ENCODE measurements at places on chromosomes 13 and 19. TPM values are rescaled to one million over a fixed set of nuclear protein-coding genes. Genes with fewer than 3 reads are reported as not detected.

Gene KIR2DL3
- polyA plus RNA-seq = not detected

Gene CLEC17A
- not detected for polyA plus RNA-seq

Gene ZNF43
- 1.8 TPM for polyA plus RNA-seq

Gene CD209
- not detected for polyA plus RNA-seq

Gene GRIN3B
- 0.32 TPM for polyA plus RNA-seq

Gene ERICH6B
- not detected for polyA plus RNA-seq

Gene ZNF613
- polyA plus RNA-seq = 6.6 TPM

Gene DIRAS1
- polyA plus RNA-seq = 11.1 TPM

Gene LRRC25
- polyA plus RNA-seq = not detected

- no peak for DNase-seq
Measured at GRCh38 chr19:15101479-15102082, 5.6 kb upstream of the SYDE1 start.

- no peak for DNase-seq
Measured at GRCh38 chr13:107374038-107374437, 806.1 kb upstream of the ARGLU1 start.

- no peak for DNase-seq
Measured at GRCh38 chr13:89205856-89206520, 1534.8 kb downstream of the SLITRK5 start.

DNA sequence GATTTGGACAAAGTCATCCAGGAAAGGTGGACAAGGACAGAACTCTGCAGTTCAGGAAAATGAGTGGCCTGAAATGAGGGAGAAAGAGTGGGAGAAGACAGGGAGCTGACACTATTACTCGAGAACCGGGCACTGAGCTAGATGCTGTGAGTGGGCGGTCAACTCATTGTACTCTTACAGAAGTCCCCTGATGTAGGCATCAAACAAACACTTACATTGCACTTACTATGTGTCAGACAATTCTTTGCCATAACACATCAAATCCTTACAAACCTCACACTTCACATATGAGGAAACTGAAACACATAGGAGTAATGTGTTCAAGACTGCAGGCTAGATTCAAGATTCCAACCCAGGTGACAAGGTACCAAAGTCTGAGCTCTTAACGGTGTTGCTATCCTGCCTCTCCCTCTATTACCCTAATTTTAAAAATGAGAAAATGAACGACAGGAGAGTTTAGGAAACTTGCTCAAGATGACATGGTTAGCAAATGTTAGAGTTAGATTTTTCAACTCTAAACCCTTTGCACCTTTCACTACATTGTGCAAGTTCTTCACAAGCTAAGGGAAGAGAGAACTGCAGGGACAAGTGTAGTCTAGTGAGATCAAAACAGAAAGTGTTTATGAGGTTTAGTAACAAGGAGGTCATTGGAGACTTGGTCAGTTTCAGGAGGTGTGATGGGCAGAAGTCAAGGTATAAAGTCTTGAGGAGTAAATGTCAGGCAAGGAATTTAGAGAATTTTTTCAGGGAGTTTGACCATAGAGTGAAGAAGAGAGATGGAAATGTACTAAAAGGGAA is 4.9 kb upstream of the MEDAG start:
- no peak for DNase-seq

GRCh38 chr13:100854006-100854405 is 179.4 kb upstream of the TMTC4 start:
- no peak for DNase-seq

DNA sequence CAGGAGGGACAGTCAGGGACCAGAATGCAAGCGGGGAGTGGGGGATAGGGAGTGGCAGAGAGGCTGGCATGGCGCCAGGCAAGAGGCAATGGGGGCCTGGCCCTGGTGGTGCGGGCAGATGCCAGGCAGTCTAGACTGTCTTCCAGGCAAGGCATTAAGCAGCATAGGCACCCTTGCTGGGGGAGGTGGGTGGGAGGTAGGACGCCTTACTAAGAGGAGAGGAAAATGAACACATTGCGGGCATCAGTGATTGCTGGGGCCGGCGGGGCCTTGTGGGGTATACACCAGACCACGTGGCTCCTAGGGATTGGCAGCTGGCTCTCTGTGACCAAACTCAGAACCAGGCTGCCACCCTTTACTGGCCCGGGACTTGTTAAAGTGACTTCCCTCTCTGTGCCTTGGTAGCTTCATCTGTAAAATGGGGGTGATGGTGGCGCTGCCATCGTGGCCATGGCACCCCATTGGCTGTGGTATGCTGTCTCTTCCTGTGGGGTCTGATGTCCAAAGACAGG is 46.0 kb downstream of the DNM2 start:
- no peak for DNase-seq

- no peak for DNase-seq
Measured at GRCh38 chr13:75399168-75399878, 82.6 kb downstream of the TBC1D4 start.

DNA sequence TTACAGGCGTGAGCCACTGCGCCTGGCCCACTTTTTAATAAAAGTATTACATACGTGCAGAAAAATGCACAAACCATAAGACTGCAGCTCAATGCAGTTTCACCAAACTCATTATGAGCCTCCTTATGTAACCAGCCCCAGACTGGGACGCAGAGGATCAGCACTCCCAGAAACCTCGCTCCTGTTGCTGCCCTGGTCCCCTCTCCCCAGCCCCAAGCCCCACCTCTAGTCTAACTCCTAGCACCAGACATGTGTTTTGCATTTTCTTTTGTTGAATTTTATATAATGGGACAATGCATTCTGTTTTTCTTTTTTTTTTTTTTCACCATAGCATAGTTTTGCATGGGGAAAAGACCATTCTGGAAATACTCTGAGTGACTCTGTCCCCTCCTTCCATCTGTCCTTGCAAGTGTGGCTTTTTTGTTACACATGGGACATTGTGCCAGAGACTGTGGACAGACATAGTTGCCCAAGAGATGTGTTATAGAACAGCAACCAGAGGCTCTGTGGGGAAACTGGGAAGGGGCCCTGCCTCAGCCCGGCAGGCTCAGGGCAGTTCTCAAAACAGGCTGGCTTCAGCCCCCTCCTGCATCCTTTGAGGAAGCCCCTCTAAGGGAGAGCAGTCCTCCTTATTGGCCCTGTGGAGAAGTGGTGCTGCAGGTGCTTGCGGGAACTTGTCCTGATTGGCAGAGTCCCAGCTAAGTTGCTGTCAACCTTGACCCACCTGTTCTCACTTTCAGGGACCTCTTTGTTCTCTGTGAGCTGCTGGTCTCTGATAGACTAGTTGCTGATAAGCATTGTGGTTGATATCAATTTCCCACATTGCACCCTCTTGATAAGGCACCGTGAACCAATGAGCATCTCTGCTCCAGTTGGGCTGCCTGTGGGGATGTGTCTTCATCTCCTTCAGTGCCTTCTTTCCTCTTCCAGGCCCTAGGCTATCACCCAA is 13.8 kb upstream of the OLFM4 start:
- DNase-seq = no peak

- no peak for DNase-seq
Measured at GRCh38 chr13:51805313-51805712, 1.4 kb upstream of the DHRS12 start.

DNA sequence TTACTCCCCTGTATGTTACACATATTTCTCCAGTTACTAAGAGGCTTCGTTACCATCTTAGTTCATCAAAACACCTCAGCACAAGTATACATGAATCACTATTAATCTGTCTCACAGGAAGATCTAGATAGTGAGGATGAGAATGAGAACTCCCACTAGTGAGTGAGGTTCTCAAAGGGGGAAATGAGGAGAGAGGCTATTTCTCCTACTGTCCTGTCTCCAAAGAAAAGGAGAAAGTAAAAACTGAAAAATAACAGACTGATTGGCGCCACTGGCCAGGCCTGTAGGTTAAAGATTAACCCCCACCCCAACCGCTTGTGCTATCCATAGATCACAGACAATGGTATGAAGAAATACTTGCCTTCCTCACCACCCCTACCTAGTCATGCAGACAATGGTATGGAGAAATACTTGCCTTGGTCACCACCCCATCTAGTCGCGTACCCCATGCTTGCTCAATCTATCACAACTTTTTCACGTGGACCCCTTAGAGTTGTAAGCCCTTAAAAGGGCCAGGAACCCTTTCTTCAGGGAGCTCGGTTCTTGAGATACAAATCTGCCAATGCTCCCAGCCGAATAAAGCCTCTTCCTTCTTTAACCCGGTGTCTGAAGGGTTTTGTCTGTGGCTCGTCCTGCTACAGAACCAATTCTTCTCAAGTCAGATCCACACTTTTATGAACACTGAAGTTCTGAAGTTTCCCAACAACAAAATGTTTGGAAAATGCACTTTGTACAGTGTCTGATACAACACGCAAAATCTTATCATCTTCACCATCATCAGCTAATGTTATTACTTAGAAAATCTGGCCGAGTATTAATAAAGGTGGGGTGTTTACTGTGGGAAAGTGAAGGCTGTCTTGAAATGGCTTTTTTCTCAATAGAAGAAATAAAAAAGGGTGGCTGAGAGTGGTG is 598.1 kb downstream of the UQCRFS1 start:
- no peak for DNase-seq

DNA sequence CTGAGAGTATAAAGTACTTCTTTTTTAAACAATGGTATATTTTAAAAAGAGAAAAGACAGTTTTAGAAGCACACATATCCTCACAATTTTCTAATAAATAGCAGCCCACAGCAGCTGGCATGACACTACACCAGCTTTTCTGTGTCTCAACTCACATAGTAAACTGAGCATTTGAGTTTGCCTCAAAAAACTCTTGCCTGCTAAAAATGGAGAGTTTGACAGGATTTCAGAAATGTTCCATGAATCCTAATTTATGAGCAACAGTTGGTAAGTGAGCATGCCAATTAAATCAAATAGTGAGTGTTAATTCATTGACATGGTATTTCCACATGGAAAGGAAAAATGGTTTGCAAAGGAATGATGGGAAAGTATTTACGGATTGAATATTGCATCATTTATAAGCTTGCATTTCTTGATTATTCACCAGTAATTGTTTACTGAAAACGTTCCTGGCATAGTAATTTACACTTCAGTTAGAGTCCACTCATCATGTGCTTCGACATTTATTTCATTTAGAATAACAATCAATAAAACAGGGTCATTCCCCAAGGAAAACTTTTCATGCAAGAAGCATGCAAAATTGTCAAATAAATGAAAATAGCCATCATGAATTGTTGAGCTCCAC is 323.0 kb downstream of the EFNB2 start:
- peak; percentile 39 for DNase-seq

- DNase-seq = no peak
Measured at GRCh38 chr13:19890030-19890429, 26.6 kb upstream of the ZMYM5 start.

GRCh38 chr19:45403272-45403671 is 1.6 kb downstream of the PPP1R13L start:
- no peak for DNase-seq

DNA sequence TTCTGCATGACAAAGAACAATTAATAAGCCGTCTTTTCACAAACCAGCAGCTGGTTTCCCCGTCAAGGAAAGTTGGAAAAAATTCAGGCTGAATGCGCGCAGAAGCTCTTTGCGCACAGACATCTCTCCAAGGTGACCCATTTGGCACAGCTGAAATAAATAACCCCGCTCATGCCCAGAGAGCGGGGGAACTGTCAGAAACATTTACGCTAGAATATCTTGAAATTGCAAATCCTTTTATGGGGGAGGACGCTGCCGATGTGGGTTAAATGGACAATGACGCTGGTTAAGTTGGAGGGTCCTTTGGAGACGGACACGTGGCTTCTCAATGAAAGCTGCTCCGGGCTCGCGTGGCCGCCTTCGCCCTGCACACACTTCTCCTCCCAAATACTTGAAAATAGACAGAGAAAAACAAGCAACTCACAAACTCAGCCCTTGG is 30.6 kb downstream of the GSX1 start:
- no peak for DNase-seq

DNA sequence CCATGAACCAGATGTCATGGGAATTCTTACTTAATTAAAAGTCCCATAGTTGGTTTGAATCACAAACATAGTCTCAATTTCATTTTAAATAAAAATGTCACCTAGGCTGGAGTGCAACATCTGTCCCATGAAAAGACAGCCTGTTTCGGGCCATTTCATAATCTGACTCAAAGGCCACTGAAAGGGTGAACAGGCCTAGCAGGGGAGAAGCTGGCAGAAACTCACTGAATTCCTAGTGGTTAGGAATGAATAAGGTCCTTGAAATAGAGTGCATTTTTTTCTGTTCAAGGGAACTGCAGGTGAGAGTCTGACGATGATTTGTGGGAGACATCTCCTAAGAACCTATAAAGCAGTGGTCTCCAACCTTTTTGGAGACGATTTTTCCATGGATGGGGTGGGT is 44.0 kb upstream of the PCCA start:
- DNase-seq = no peak

GRCh38 chr13:48580185-48580803 is 47.4 kb upstream of the RCBTB2 start:
- peak; percentile 19 for DNase-seq

GRCh38 chr13:35252536-35253205 is 223.8 kb downstream of the MAB21L1 start:
- DNase-seq = no peak

- no peak for DNase-seq
Measured at GRCh38 chr19:55145232-55145631, 3.8 kb downstream of the TNNT1 start.

GRCh38 chr13:99805361-99805760 is 166.2 kb downstream of the ZIC5 start:
- DNase-seq = no peak

DNA sequence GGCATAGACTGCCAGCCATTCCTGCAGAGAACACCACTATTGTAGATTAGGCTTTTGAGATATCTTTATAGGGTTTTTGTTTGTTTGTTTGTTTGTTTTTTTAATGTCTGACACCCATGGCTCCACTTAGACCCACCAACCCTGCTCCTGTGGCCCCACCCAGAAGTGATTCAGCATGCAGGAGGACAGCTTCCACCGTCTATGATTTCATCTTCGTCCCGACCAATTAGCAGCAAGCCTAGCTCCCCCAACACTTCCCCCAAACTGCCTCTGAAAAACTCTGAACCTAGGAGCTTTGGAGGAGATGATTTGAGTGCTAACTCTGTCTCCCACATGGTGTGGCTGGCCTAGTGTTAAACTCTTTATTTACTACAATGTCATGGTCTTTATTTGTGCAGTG is 108.3 kb upstream of the RXFP2 start:
- no peak for DNase-seq

GRCh38 chr13:114313061-114313860 is 1.0 kb upstream of the CHAMP1 start:
- DNase-seq = no peak

DNA sequence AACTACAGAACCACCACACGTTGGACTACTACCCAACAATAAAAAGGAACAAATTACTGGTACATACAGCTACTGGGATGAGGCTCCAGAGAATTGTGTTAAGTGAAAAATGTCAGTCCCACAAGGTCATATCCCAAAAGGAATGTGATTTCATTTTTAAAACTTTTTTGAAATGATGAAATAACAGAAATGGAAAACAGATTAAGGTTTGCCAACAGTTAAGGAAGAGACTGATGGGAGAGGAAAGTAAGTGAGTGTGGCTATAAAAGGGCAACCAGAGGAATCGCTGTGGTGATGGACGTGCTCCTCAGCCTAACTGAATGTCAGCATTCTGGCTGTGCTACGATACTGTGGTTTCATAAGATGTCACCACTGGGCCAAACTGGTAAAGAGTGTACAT is 512.8 kb downstream of the UQCRFS1 start:
- no peak for DNase-seq

- DNase-seq = no peak
Measured at GRCh38 chr13:36998624-36999041, 507 bp downstream of the ALG5 start.

- DNase-seq = no peak
Measured at GRCh38 chr13:48993150-48993549, 17.4 kb downstream of the FNDC3A start.

- no peak for DNase-seq
Measured at GRCh38 chr19:7763696-7764095, 653 bp downstream of the CLEC4M start.

- no peak for DNase-seq
Measured at GRCh38 chr13:90015565-90016507, 1331.7 kb upstream of the MIR17HG start.

All from BJ (cell line).